Inflammatory macrophage treated with lipopolysaccharide for 1 hour (primary cell): ENCODE measurements at places on chromosomes 11 and 22.

DNA sequence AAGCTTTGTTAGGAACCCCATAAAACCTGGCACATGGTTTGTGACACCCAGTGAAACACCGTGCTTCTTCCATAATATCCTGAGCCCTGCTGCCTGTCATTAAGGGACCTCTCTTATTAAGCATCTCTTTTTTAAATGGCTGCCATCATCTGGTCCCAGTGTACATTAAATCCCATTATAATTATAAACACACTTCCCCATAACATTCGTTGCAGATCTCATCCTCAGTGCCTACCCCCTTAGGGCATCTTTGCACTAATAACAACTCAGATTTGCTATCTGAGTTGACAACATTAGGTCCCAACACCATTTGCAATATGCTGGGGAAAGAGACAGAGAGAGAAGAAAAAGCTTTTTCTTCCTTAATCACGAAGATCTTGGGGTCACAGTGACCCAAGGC, 4.7 kb upstream of the ZBTB16 start:
- DNase-seq = no peak

GRCh38 chr11:117832511-117832910, 8.0 kb upstream of the FXYD2 start:
- DNase-seq = no peak

GRCh38 chr11:73198677-73199076, 19.4 kb upstream of the P2RY2 start:
- no peak for DNase-seq

GRCh38 chr22:29738118-29738815, 18.5 kb downstream of the CABP7 start:
- no peak for DNase-seq

DNA sequence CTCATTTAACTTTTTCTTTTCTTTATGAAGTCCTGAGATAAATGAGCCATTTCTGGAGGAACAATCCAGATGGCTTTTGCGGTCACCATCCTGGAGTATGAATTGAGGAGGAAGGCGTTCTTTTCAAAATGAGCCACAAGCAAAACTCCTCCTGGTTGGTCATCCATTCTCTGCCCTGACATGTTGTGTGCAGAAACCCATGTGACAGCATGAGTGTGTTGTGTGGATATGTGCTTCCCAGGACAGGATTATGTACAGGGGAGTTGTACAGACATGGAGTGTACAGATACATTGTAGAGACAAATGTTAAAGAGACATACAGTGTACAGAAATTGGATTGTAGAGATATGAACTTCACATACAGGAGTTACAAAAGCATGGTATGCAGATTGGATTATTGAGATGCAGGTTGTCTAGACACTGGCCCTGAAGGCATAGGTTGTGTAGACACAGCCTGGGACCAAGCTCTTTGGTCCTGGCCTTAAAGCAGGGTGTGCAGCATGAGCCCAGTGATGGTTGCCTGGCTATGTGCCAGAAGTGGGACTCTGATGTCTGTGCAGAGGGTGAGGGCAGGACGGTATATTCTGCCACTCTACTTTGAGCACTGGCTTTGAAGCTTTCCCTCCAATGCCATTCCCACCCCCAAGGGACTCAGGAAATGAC, 178.5 kb upstream of the ZBED5 start:
- DNase-seq = no peak

DNA sequence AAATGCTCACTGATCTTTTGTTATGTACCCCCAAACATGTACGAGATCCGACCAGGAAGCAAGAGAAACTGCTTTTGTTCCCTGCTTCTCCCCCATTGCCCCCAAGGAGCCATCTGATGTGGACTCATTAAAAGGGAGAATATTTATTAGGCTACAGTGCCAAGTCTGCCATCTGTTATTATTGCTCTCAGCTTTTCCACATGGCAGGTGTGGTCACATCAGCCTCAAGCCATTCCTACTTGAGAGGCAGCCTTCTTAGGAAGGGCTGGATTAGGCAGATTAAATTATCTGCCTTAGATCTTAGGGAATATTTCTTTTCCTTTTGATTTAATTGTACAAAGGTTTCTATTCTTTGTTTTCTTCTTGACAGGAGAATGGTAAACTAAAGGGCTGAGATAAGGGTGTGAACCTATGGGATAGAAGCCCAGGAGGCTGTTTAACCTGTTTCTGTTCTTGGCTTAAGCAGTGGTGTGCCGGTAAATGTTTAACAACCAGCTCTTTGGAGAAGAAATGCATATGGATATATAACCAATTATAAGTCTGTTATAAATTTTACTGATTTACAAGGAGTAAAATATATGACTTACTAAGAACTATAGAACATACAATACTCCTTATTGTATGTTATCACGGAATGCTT, 88.8 kb downstream of the PDHX start:
- no peak for DNase-seq

- no peak for DNase-seq
Measured at GRCh38 chr11:104995001-104995408, 26.6 kb upstream of the CASP4 start.

- no peak for DNase-seq
Measured at GRCh38 chr11:9203691-9204311, 61.3 kb downstream of the DENND5A start.

DNA sequence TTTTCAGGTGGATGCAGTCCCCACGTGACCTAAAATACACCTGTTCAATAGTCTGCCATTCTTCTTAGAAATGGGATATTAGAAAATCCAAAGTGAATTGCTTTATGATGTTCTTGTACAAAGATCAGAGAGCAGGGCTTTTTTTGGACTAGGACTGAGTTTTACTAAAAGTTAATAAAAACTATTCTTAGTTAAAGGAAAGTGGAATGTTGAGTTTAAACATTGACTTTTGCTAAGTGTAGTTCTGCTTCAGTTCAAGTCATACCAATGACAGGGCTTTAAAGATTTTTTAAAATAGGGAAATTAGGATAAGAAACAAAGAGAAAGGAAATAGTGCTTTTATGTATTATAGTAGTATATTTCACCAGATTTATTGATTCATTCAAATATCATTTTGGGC, at the start of gene SLC22A24:
TSS of gene SLC22A24 (minus strand) at position 101 of the 400 bp plus-strand sequence. CDS start 442 bp downstream, outside the sequence.
- no peak for DNase-seq

- no peak for DNase-seq
Measured at GRCh38 chr22:41417622-41418390, 28.8 kb downstream of the TOB2 start.

- DNase-seq = no peak
Measured at GRCh38 chr22:45878051-45878781, 98.7 kb downstream of the WNT7B start.

GRCh38 chr11:116857936-116858335, 20.5 kb upstream of the APOA1 start:
- no peak for DNase-seq

DNA sequence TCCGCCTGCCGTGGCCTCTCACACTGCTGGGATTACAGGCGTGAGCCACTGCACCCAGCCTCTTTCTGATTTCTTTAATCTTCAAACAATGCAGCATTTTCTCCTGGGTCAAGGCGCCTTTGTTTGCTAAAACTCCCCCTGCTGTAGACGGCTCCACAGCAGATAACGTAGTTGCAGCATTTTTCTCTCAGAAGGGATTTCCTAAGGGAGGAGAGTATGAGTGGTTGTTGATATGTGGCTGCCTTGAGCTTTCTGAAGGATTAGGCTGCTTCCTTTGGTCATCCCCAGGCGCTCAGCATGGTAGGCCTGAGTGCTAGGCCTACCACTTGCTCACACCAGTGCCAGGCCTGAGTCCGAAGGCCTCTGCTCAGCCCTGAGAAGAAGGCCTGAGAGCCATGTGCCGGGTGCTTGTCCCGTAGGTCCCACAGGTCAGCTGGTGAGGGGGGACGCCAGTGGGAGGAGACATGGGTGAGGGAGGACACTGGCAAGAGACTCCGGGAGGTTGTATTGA, 18.1 kb downstream of the SMARCB1 start:
- DNase-seq = no peak

GRCh38 chr11:36743039-36743438, 145.0 kb upstream of the RAG2 start:
- no peak for DNase-seq

DNA sequence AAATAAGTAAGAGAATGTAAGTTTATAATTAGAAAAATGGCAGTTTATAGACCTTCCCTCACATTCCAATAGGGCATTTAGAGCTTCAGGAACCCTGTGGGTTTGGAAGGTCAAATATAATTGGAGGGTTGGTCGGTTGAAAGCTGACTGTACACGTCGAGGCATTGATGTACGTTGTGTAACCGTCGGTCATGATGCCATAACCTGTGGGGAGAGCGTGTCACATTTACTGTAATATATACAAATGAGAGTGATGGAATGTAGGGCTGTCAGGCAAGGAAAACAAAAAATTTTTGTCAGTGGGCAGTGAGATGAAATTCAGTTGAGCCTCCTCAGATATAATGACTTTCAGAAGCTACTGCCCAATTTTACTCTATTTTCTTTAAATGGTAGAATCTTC, 88.5 kb downstream of the ARL14EP start:
- DNase-seq = no peak

- no peak for DNase-seq
Measured at GRCh38 chr11:17369684-17370243, 18.2 kb downstream of the NCR3LG1 start.

GRCh38 chr11:8973121-8973520, 8.9 kb upstream of the TMEM9B start:
- DNase-seq = no peak

DNA sequence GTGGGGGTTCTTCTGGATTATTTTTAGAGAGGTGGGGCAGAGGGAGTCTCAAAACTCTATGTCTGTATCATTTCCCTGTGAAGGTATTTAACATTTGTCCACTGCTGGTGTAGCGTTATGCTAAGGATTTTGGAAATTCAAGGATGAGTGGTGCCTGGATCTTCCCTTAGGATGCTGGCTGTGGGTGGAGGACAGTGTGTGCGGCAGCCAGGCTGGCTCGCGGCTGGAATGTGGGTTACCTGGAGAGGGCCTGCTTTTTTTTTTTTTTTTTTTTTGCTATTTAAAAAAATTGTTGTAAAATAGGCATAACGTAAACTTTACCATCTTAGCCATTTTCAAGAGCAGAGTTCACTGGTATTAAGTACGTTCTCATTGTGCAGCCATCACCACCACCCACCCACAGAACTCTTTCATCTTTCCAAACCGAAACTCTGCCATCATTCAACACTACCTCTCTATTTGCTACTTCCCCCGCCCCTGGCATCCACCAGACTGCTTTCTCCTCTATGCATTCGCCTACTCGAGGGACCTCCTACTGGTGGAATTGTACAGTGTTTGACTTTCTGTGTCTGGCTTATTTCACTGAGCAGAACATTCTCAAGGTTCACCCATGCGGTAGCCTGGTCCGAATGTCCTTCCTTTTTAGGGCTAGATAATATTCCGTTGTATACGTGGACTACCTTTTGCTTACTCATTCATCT, 67.1 kb downstream of the PARVB start:
- no peak for DNase-seq

GRCh38 chr11:2910401-2910955, 18.7 kb downstream of the PHLDA2 start:
- no peak for DNase-seq

GRCh38 chr22:49609207-49609876, 218.3 kb downstream of the BRD1 start:
- DNase-seq = no peak

DNA sequence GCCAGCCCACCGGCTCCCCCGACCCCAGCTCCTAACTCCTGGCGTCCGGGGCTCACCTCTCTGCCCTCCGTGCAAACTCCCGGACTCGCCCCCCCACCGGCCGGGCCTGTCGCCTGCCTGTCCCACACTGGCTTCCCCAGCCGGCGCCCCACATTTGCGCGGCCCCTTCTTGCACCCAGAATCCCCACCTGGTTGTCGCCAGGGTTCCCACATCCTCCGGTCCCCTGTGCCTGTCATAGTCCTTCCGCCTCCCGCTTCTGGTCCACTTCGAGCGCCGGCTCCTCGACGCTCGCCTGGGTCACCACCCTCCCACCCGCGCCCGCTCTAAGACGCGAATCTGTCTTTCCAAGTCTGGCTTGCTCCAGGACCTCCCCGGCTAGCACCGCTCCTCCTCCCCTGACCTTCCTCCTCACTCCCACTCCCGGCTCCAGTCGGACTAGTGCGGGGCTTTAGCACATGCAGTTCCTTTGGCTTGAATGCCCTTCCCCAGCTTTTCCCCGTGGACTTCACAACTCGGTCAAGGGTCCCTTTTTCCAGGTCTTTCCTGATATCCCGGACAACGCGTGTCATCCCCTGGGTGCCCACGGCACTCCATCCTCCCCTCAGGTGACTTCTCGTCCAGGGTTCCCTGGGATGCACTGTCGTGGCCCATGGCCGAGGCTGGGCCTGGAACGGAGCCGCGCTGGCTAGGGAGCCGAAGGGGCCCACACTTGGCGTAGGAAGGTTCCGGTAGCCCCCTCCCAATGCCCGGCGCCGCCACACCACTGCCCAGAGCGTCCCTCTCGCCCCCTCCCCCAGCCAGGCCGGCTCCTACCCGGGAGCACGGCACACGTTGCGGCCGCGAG, 635 bp downstream of the SCARF2 start:
- DNase-seq = no peak
